ENCODE measurements at places on chromosomes 12 and 14.

GRCh38 chr12:9258676-9259075 lies 50.5 kb upstream of the PZP start:
- DNase-seq, result no peak

- peak; percentile 80 for DNase-seq
Measured at GRCh38 chr12:116916714-116917114, 6.0 kb downstream of the FBXW8 start.

DNA sequence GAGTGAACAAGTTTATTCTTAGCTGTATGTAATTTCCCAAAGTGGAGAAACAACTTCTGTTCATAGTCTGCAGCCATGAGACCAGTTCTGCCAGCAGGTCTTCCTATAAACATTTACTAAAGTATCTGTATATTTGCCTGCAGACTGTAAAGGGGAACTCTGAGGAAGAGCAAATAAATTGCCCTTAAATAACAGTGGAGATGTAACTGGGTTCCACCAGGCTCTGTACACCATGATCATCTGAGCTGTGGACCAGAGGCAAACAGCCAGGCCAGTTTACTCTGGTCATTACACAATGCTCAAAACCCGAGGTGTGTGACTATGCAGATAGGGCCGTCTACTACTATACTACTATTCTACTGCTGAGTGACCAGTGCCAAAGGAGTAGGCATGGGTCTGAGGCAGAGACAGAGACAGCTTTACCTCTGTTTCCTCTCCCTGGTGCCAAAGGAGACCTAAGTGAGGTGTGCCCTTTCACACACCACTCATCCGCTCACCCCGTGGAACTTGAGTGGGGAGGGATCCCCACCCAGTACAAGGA lies 21.1 kb upstream of the CERS5 start:
- no peak for DNase-seq

DNA sequence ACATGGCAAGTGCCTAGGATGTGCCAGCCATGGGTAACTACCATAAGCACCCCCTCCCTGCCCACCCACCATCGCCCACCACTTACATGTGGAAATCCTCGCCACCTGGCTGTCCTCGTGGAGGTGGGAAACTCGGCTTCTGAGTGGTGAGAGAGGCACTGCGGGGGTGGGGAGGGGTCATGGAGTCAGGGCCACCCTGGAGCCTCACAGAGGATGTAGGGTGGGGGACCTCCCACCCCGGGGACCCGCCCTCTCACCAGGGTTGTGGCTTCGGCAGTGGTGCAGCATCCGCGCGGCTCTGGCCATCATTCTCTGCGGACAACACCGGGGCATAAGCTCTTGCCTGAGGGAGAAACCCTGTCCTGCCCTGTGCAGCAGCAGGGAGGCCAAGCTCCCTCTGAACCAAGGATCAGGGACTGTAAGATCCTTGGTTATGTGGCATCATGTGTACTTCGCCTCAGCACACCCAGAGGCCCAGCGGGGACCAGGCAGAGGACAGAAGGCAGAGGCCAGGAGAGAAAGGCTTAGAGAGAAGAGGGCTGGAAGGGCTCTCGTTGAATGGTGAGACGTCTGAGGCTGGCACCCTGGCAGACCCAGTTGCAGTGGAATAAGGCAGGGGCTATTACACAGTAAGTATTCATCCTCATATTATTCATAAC lies 12.8 kb upstream of the ENDOU start:
- DNase-seq, result no peak

- no peak for DNase-seq
Measured at GRCh38 chr14:52716155-52716554, 9.2 kb downstream of the PSMC6 start.

- no peak for DNase-seq
Measured at GRCh38 chr14:70838076-70838475, 28.8 kb upstream of the MAP3K9 start.

- DNase-seq, result no peak
Measured at GRCh38 chr12:42968426-42968825, 378.9 kb upstream of the PRICKLE1 start.

DNA sequence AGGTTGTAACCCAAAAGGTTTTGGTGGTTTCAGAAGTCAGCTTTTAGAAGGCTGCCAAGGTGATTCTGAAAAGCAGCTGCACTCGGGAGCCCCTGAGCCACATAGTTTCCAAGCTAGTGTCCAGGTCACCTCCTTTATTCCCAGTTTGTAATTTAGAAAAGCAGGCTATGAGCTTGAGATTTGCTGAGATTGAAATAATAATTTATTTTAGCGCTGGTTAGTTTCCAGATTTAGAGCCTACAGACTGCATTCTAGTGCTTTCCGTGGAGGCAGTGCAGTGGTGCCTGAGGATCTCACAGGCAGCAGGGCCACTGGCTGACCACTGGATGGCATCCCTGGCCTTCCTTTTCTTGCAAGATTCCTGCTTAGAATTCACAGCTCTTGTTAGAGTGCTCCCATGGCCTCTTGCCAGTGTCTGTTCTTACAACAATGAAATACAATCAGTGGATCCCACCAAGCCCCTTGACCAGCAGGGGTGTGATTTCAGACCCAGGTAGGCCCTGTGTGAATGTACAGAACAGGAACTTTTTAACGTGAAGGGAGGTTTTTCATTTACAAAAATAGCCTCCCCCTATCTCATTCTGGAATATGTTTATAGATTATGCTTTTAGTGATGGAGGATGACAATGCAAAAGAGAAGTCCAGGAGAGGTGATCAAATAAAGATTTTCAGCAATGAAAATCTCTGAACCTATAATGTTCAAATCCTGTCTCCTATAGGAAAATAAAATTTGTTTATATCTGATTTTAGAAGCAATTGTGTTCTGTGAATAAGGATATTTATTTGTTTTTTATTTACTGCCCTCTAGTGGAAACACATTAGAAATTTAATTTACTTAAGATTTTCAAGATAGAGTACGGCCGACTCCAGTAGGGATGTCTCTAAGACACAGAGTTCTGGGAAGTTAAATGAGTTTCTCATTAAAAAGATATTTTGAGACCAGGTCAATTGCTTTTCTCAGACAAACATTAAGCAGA lies 362.1 kb upstream of the STXBP6 start:
- no peak for DNase-seq
